Stimulated activated CD4-positive, alpha-beta T cell treated with anti-CD3 and anti-CD28 coated beads, Interleukin-12 subunit alpha, Interleukin-12 subunit beta, amount 100 ng/mL, for 4 hours (primary cell): ENCODE measurements at places on chromosomes 1 and 21.

DNA sequence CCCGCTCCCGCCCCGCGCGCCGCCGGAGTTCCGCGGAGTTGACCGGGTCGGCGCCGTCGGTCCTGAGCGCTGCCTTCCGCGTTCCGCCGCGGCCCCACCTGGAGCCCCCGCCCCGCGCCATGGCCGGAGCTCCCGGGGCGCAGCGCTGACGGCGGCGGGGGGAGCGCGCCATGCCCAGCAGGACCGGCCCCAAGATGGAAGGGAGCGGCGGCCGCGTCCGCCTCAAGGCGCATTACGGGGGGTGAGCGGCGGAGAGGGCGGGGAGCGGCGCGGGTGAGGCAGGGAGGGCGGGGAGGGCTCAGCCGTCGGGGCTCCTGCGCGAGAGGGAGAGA lies 216 bp downstream of the PRKCZ start:
- no peak for DNase-seq

GRCh38 chr1:7564137-7564536 lies 207.0 kb upstream of the VAMP3 start:
- DNase-seq: no peak

GRCh38 chr21:28308516-28308915 lies 684.2 kb downstream of the LTN1 start:
- DNase-seq: no peak

GRCh38 chr1:116163533-116163932 lies 52.3 kb downstream of the MAB21L3 start:
- DNase-seq: no peak

GRCh38 chr1:20723537-20724363 lies 5.9 kb upstream of the KIF17 start:
- DNase-seq: no peak

DNA sequence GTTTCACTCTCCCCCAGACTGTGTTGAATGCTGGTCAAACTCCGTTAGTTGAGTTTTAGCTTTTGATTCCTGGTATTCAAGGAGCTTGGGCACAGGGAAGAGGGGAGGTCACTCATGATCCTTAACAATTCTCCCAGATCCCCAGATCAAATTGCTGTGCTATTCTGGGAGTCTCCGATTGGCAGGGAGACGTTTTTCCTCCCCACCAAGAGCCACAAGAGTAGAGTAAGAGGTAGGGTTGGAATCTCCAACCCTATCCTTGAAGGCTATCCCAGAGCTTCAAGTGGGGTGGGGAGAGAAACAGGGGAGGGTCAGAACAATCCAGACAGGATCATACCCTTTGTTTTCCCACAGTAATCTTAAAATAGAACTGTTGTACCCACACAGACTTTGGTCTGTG lies 576 bp upstream of the TPM3 start:
- DNase-seq: no peak

DNA sequence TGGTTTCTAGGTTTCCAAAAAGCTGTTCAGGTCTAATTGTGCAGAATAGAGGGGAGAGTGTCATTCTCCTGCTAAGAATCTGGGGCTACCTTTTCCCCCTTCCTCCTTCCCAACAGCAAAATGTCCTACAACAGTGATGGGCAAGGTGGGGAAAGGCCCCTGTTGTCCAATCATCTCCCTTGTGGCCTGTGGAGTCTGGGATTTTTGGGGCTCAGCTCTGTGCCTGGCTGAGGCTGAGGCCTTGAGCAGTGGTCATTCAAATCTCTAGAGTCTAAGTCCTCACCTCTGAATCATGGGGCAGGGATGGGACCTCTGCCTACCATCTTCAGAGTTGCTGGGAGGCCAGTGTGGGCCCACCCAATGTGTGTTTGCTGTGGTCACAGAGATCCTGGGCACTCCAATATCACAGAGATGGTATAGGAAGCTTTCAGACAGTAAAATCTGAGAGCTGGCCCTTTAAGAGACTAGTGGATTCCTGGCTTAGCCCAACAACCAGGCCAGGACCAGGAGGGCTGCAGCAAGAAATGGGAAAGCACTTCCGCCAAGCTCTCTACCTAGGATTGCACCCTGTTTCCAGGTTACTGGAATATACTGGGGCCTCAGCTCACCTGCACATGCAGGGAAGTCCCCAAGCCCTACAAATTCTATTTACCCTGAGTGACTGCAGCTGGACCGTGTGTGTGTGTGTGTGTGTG lies 28.5 kb upstream of the TENT5C start:
- no peak for DNase-seq
